Stimulated activated CD4-positive, alpha-beta T cell treated with anti-CD3 and anti-CD28 coated beads, Interleukin-4, amount 100 ng/mL, for 48 hours (primary cell): ENCODE measurements at places on chromosomes 1 and 21.

DNA sequence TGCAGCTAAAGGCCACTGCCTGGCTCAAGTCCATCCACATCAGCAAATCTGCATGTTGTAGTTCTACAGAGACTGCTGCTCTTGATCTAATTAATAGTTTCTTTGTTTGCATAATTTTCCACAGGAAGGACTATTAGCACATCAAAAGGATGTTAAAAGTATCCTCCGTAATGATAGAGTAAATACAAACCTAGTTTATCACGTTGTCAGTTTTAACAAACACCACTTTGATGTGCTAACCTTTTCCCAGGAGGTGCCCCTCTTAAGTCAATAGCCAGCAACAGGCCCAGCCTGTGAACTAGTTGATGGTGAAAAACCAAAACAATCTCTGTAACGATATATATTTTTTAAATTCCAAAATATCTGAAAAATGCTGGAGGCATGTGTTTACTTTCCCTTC lies 64.2 kb upstream of the SLC22A15 start:
- DNase-seq = no peak

GRCh38 chr1:202004711-202005110 lies 5.7 kb upstream of the ELF3 start:
- DNase-seq = no peak

DNA sequence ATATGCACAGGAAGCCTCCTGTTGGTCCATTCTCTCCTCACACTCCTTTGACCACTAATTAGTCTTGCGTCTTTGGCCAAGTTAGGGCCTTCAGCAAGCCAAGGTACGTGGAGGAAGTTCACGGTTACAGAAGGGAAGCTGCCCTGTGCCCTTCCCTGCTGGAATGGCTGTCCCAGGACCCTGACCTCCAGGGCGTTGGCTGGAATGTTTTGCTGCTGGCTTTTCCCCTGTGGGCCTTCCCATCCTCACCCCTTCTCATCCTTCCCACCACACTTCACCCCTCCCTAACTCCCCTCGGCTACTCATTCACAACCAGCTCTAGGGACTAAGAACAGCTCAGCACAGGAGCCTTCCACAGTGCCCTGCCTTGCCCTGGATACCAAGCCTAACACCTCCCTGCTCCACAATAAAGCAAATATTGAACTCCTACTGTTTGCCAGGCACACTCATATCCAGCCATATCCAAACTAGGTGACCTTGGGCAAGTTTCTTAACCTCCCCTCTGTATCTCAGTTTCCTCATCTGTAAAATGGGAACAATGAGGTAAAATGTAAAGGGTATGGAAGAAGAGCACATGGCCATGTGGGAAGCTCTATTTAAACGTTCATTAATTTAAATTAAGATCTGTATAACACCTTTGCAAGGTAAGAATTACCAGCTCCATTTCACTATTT lies 8.8 kb upstream of the CDCP2 start:
- no peak for DNase-seq

GRCh38 chr1:31768939-31769704 lies 5.0 kb upstream of the ADGRB2 start:
- DNase-seq = no peak

GRCh38 chr1:117577191-117577885 lies 28.5 kb upstream of the TENT5C start:
- no peak for DNase-seq

DNA sequence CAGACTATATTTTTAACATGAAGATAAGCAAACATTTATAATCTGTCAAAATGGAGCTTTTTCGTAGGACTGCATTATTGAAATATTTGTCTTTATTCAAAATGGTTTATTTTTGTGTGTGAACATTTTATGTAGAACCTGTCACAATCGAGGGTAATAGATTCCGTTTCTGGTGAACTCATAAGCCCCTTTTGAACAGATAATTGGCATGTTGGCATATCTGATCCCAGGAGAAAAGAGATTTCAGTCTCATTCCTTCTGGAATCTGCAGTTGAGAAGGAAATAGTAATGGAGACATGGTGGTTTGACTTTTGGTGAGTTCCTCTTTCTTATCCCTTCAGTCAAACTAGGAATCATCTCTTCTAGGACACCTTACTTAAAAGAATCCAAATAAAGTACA lies 427.9 kb upstream of the B3GALT2 start:
- no peak for DNase-seq

DNA sequence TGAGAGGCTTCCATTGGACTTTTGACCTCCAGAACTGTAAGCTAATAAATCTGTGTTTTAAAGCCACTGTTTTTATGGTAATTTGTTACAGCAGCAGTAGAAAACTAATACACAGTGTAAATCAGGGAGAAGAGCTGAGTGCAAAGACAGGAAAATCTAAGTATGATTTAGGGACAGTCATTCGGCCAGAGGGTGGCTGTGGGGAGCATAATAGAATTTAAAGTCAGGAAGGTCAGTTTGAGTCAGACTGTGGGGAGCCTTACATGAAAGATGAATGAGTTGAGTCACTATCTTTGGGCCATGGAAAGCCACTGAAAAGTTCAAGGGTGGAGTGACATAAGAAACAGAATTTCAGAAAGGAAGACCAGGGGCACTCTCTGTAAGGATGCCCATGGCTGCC lies 52.4 kb upstream of the SSX2IP start:
- no peak for DNase-seq

DNA sequence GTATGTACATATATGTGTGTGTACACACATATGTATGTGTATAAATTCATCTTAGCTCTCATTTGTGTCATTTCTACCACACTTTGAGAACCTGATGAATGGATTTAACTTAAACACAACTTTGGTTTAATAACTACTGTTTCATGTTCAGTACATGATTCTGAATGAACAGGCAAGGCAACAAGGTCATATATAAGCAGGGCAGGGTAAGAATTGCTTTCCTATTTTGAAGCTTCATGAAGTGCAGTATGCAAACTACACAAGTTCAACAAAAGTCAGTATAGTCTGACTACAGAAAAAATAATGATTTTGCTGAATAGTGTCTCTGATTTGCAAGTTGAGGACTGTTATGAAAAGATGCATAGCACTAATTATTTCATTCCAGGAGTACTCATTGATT lies 127.6 kb downstream of the KCNK2 start:
- DNase-seq = no peak

- no peak for DNase-seq
Measured at GRCh38 chr1:240610636-240611035, 1.3 kb downstream of the GREM2 start.

- no peak for DNase-seq
Measured at GRCh38 chr1:247077876-247078257, 744 bp downstream of the ZNF670 start.
